ENCODE measurements at places on chromosomes 5 and 9.

GRCh38 chr9:131577005-131578000 is 32.0 kb downstream of the PRRT1B start:
- DNase-seq = no peak

DNA sequence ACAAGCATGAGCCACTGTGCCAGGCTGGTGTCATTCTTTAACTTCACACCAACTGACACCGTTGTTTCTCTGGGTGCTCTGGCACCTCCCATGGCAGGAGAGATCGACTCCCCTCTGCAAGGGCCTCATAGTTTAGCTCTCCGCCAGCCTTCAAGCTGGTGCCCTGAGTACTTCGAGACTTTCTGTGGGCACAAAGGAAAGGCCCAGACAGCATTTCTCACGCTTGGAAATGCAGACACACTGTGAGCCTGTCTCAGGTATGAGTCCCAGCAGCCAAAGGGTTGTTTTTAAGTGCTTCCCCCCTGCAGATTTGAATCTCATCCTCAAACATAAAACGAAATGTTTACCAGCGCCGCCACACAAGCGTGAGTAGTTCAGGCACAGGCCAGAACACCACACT is 11.1 kb upstream of the TCF7 start:
- DNase-seq = peak; percentile 74

GRCh38 chr9:121797081-121797480 is 145.6 kb downstream of the DAB2IP start:
- DNase-seq = no peak

GRCh38 chr5:103037673-103038455 is 82.1 kb downstream of the GIN1 start:
- DNase-seq = no peak

DNA sequence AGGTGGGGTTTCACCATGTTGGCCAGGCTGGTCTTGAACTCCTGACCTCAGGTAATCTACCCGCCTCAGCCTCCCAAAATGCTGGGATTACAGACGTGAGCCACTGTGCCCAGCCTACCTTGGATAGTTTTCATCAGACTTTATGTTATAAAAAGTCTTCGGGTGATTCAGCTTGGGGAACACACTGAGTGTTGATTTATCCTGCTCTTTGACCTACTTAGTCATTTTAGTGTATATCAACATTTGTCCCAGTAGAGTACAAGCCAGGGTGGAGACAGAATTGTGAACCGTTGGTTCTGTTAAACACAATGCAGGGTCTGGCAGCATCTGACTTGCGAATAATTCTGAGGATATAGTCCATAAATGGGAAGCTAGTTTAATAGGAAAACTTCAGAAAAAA is 39.7 kb downstream of the NFX1 start:
- DNase-seq = no peak

- DNase-seq = no peak
Observed at GRCh38 chr5:170283296-170283695, 14.3 kb downstream of the LCP2 start.

- no peak for DNase-seq
Observed at GRCh38 chr9:94996641-94997040, 270.1 kb downstream of the AOPEP start.

DNA sequence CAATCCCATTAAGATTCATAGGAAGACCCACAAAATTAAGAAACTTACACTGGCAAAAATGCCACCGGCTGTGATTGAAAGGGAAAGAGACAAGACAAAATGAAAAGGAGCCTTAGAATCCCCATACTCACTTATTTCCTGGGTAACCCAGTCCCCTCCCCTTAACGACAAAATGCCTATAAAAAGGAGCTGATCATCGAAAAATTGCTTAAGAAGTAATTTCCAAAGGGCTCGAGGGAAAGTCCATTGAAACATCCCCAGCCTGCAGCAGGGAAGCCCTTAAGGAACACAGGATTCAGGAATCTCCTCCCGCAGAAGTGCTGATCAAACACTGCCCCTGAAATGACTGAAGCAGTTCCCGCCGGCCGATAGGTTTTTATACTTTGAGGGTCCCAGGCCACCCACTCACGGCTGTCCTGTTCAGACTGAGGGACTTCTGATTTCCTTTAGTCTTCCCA is 677 bp upstream of the ZNF79 start:
- no peak for DNase-seq

DNA sequence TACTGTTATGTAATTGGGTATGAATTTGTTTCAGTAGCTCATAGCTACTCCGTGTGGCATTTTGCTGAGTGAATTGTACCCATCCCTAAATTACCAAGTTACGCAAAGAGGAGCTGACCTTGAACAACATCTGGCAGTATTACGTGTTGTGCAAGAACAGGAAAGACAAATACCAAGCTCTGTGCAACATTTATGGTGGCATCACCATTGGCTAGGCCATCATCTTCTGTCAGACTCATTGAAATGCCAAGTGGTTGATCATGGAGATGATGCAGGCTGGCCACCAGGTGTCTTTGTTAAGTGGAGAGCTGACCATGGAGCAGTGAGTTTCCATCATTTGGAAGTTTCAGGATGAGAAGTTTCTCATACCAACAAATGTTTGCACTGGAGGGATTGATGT is 15.0 kb downstream of the ZSWIM6 start:
- DNase-seq = no peak

- DNase-seq = no peak
Observed at GRCh38 chr5:97851036-97851435, 668.0 kb upstream of the RIOK2 start.

- DNase-seq = no peak
Observed at GRCh38 chr5:14190194-14191164, 47.3 kb downstream of the TRIO start.

- DNase-seq = no peak
Observed at GRCh38 chr9:81683238-81683637, 6.1 kb downstream of the TLE1 start.

- DNase-seq = no peak
Observed at GRCh38 chr5:178583279-178583678, 6.9 kb downstream of the COL23A1 start.

DNA sequence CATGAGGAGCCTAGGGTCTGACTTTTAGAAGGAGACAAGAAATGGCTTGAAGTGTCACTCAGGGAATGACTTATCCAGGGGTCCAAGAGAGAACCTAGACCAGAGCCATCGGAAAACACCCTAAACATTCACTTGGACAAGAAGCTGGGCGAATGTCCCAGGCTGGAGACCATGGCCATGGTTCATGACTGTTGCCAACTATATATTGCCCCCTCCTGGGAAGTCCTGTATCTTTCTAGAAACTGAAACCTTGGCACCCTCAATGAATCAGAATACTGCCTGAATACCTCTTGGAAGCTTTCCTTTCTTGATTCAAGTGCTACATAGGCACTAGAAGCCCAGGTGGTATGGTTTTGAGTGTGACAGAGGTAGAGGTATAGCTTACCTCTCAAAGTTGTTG is 29.9 kb downstream of the TRMO start:
- no peak for DNase-seq

- DNase-seq = no peak
Observed at GRCh38 chr5:86865256-86865785, 247.6 kb downstream of the COX7C start.

GRCh38 chr5:76657683-76658311 is 34.6 kb upstream of the F2RL2 start:
- DNase-seq = no peak

DNA sequence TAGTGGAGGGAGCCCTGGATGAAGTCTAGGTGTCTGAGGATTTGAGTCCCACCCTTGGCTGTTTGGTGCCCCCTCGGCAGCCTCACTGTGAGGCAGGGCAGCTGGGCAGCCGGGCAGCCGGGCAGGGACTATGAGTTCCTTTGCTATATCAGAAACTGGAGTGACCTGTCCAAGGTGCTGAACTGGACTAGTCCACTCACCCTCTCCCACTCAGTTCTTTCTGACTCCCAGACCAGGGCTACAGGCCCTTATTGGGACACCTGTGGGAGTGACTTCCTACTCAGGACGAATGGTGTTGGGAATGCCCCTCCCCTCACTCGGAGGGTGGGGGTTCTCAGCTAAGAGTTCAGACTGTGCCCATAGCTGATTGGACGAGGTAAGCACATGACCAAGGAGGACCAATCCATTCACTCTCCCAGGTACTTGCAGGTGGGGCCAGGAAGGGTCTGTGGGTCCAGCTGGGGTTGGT is 34.1 kb upstream of the RAPGEF1 start:
- DNase-seq = peak; percentile 25

DNA sequence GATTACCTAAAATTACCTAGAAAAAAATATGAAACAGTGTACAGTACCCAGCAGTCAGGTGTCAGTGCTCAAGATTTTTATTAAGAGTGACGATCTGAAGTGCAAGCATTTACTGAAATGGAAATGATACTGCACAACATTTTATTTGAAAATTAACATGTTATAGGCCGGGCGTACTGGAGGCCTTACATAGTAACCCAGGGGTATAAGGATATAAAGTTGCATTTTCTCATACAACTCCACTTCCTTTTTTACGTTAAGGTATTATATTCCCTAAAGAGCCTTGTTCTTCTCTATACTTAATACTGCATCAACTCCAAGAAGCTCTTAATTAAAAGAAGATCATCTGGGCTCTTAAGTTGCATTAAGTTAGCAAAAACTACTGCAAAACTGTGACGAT is 3.3 kb downstream of the MAT2B start:
- no peak for DNase-seq

DNA sequence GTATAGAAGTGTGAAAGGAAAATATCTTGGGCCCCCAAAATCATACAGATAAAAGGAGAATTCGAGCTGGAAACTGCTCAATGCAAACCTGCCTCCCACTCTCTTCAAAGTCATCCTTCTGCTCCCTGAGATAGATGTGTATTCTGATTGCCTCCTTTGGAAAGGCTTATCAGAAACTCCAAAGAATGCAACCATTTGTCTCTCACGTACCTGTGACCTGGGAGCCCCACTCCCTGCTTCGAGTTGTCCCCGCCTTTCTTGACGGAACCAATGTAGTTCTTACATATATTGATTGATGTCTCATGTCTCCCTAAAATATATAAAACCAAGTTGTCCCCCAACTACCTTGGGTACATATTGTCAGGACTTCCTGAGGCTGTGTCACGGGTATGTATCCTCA is 163.8 kb downstream of the DIRAS2 start:
- DNase-seq = no peak

DNA sequence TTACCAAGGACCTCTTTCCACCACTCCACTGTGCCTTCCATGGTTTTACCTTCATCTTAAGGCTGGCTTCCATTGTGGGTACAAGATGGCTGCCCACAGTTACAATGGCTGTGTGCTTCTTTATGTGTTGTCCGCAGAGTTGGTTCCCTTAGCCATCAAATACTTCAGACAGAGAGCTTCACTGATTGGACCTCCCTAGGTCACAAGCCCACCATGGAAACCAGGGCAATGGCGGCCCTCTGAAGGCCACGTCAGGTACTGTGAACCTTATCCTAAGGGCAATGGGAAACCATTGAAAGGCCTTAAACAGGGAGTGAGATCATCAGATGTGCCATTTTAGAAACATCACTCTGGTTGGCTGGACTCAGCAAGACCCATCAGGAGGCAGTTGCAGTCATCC is 2.9 kb upstream of the ARHGEF39 start:
- no peak for DNase-seq

- DNase-seq = no peak
Observed at GRCh38 chr9:6302417-6302816, 25.8 kb upstream of the TPD52L3 start.

DNA sequence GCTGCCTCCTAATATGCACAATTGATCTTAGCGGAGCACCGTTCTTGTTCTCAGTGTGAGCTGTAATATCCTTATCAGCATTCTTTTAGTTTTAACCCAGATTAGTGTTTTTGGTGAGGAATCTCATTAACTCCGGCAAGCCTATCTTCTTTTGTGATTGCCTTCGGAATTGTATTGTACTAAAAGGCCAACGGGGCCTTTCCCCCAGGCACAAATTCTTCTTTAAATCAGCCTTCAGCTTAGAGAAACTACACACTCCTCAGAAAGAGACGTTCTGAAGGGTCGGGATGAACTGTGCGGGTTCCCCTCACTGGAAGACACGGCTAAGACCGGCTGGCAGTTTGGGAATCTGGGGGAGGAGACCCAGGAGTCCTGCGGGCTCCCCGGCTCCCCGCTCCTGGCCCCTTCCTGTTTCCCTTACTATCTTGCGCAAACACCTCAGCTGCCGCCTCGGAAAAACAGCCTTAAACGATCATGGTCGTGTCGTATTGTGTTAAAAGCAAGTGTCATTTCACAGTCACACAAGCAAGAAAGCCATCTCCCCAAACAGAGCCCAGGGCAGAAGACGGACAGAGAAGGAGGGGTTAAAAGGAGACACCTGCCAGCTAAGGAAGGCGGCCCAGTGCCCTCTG is 353.1 kb upstream of the IRX2 start:
- no peak for DNase-seq

GRCh38 chr5:88550736-88551135 is 282.1 kb upstream of the TMEM161B start:
- DNase-seq = no peak

DNA sequence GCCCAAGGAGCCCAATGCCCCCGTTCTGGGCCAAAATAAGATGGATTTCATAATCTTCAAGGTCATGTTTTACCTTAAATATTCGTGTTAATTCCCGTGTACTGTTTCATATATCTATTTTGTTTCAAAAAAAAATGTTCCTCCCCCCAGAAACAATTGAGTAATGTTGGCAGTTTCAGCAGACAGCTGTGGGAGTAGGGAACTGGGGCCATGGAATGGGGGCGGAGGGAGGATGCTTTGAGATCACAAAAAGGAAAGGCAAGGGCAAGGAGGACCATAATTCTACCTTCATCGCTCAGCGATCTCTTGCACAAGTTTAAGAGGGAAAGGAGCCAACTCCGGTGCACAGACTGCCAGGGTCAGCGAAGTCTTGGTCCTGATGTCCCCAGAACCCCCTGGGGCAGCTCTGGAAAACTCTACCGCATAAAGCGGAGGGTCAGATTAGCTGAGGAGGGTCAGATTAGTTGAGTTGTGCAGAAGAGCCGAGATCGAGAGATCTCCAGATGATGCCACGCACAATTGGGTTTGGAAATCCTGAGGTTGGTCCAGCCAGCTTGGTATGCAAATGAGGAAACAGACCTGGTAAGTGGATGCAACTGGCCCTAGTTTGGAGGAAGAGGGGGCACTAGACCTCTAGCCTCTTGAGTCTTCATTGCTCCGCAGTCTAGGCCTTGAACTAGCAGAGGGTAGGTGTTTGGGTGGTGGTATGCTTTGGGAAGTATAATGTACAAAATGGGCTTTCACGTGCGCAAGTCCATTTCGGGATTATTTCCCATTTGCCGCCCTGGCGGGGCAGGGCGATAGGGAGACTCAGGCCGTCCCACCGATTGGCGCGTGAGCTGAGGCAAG is 24.0 kb downstream of the CDKN2A start:
- no peak for DNase-seq

DNA sequence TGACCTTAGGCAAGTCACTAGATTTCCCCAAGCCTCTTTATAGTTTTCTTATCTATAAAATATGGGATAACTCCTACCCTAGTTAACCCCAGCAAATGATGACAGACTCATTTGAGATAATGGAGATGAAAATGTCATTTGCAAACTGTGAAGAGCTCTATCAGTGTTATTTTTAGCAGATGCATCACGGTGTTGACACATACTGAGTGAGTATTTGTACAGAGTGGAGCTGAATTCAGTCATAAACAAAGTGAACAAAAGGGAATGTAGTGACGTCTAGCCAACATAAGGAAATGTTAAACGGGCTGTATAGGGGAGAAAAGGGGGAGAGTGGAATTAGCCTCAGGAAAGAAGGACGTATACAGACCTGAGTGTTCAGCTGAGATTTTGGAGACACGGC is 75.9 kb downstream of the NMUR2 start:
- DNase-seq = no peak

Data from CD4-positive, alpha-beta T cell treated with Interleukin-6 for 4 hours (primary cell).